ENCODE measurements at places on chromosomes 6 and 20.

GRCh38 chr6:159609652-159610178, 83.3 kb downstream of the SOD2 start:
- DNase-seq, result no peak

GRCh38 chr20:40767615-40767924, 78.5 kb upstream of the MAFB start:
- no peak for DNase-seq

DNA sequence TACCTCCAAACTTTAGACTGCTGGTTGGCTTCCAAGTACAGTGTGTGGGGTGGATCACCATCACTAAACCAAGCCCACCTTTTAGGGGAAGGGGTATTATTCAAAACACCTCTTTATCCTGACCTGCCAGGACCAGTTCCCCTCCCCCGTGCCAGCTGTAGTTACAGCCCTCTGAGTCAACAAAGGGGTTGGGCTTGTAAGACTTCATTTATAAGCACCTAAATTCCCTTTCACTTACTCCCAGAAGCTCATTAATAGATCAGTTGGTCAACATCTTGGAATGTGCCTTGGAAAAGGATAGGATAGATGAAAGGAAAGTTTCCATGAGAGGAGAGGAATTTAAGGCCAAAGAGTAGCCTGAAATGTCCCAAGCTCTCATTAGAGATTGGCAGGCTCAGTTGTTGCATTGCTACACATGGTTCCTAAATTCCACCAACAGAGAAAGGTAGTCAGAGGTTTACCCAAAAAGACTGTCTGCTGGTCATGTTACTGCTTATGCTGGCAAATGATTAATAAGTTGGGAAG, 59.2 kb downstream of the TNFAIP3 start:
- DNase-seq, result no peak

GRCh38 chr6:107911692-107912091, 46.3 kb downstream of the SEC63 start:
- no peak for DNase-seq

GRCh38 chr20:13094976-13095375, 86.2 kb downstream of the SPTLC3 start:
- DNase-seq, result no peak

DNA sequence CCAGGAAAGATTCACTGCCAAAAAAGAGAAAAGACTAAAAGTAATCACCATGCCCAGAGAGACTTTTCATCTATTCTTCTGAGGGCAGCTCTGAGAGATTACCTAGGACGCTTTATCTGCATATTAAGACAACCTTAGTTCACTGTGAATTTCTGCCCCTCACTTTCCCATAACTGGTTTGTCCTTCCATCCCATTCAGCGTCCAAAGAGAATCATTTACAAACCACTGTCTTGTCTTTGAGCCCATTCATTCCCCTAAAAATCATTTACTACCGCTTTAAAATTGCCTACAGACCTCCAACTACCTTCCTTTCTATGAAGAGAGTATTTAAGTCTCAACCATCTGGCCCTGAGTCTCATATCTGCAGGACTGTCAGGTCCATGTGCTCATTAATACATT, 149.0 kb downstream of the PDSS2 start:
- no peak for DNase-seq

GRCh38 chr20:12074111-12074655, 156.5 kb downstream of the BTBD3 start:
- no peak for DNase-seq

GRCh38 chr6:108598305-108598863, 37.7 kb downstream of the FOXO3 start:
- no peak for DNase-seq

- no peak for DNase-seq
Observed at GRCh38 chr6:21610341-21610740, 16.8 kb downstream of the SOX4 start.

GRCh38 chr6:16136621-16137450, 8.0 kb downstream of the MYLIP start:
- no peak for DNase-seq

DNA sequence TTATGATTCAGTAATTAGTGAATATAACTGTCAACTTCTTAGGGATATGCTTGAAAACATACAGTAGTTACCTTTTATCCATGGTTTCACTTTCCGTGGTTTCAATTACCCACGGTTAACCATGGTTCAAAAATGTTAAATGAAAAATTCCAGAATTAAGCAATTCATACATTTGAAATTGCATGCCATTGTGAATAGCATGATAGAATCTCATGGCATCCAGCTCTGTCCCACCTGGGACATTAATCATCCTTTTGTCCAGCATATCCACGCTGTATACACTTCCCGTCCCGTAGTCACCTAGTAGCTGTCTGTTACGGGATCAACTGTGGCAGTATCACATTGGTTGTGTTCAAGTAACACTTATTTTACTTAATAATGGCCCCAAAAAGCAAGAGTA, 781.7 kb upstream of the CITED2 start:
- no peak for DNase-seq

DNA sequence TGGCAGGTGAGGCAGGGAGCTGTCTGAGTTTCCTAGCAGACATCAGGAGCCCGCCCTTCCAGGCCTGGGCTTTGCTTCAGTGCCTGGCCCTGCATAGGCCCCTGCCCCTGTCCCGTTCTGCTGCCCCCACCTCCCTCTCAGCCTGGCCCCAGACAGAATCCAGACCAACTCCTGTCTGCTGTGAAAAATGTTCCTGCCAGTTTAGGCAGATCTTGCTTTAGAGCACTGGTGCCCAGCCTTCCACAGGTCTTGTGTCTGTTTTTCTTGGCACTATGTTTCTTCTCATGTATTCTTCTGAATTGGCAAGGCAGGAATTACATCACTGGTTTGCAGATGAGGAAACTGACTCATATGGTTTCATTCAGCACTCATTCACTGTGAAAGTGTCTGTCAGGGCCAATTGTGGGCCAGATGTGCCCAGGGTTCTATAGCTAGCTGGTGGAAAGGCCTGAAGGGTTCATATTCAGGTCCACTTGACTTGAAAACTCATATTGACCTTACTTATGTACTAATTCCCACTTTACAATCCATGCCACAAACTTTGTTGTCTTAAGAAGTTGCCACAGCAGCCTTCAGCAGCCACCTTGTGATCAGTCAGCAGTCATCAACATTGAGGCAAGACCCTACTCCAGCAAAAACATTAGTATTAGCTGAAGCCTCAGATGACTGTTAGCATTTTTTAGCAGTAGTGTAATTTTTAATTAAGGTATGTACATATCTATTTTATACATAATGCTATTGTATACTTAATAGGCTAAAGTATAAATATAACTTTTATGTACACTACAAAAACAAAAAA, 40.5 kb downstream of the HLA-F start:
- DNase-seq, result no peak

DNA sequence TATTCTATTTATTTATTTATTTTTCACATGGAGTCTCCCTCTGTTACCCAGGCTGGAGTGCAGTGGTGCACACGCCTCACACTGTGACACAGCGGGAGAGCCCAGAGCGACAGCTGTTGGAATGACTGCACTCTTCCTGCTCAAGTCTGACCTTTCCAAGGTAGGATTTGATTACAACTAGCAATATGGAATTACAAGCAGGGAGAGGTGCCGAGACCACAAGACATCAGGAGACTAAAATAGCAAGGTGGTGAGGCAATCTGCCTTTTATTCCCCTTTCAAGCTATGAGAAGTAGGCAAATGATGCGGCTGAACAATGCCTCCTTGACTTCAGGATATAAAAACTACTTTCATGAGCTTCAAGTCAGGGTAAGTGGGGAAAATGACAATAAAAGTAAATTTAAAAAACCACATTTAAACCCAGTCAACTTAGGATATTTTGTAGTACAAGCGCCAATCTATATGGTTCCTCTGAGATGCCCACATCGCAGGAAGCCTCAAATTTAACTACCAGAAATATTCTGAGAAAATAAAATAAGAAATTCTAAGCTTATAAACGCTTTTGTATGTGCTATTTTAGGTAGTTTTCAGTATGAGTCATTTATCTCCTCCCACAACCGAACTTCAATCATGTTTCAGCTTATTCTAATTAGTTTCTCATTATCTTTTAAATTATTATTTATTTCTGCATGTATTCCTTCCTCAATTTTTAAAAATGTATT, 146.9 kb upstream of the SGK1 start:
- no peak for DNase-seq

- DNase-seq, result no peak
Observed at GRCh38 chr20:31918466-31919105, 33.3 kb downstream of the PDRG1 start.

DNA sequence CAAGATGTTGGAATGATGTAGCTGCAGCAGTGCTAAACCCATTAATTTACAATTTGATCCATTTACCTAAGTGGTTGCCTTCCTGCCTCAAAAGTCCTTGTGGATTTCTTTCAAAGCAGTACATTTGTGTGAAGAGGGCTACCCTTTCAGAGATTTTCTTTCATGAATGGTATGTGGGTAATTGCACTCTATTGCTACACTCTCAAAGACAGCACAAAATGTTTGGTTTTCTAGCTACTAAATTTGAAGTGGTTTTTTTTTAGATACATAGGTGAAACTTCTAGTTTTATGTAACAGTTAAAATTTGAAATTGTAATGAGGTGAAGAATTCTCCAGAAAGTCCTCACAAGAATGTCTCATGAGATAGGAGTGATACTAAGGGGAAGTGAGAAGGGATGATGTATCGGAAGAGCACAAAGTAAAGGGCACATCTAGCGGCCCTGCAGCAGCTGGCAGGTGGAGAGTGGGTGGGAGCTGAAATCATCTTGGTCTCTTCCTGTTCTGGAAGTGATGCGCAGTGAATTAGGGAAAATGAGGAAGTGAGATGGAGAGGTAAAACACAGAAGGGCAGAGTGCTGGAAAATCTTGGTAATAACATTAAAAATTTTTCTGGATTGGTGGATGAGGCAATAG, 236.8 kb upstream of the MAN1A1 start:
- peak; percentile 4 for DNase-seq

- DNase-seq, result no peak
Observed at GRCh38 chr6:132247381-132248159, 153.7 kb downstream of the MOXD1 start.

- DNase-seq, result peak; percentile 77
Observed at GRCh38 chr20:14955399-14955798, 618.0 kb upstream of the FLRT3 start.

GRCh38 chr6:27558028-27558724, 85.3 kb upstream of the ZNF184 start:
- no peak for DNase-seq

DNA sequence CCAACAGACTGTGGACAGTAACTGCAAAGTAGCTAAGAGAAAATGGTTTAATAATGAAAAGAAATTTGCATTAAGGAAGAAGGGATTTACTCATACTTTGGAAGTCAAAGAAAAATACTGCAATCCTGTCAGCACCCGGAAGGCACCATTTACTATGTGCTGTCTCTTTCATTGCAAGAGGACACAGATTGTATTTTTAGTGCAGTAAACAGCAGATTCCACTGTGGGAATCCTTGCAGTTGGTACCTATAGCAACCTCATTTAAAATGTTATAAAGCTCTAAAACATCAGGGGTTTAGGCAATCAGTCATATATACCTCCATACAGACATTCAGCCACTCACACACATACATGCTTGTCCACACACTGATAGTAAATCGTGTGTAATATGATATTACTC, 346.8 kb downstream of the PKHD1 start:
- DNase-seq, result no peak

- DNase-seq, result peak; percentile 51
Observed at GRCh38 chr6:139364302-139364981, 10.0 kb downstream of the CITED2 start.

GRCh38 chr6:101527467-101527866, 134.0 kb downstream of the GRIK2 start:
- DNase-seq, result no peak

GRCh38 chr6:145489583-145489982, 245.7 kb downstream of the EPM2A start:
- DNase-seq, result no peak

GRCh38 chr6:64083261-64083660, 447.7 kb downstream of the PHF3 start:
- DNase-seq, result no peak

- no peak for DNase-seq
Observed at GRCh38 chr6:35282472-35282871, 15.1 kb upstream of the DEF6 start.

DNA sequence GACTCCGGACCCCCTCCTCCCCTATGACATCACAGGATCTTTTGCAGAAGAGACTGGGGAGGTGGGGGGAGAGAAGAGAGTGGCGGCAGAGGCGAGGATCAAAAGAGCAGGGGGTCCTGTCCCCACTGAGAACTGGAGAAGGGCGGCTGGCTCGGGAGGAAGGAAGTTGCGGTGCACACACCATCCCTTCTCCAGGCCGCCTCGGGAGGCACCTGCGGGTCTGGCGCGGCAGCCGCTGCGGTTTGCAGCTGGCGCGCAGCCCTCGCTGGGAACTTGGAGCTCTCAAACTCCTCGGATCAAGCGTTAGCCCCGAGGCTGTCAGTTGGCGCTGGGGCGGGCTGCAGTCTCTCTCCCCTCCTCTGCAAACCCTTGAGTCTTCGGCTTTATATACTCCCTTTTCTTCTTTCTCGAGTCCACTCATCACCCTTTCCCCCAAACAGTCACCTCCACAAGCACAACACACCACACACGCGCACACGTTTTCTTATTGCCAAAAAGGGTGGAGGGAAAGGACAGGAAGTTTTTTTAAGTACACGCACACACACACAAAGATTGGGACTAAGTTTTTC, 180.7 kb downstream of the TBXT start:
- DNase-seq, result no peak

GRCh38 chr20:37356387-37356786, 10.4 kb downstream of the SRC start:
- no peak for DNase-seq

- DNase-seq, result no peak
Observed at GRCh38 chr6:163346497-163346961, 68.0 kb upstream of the QKI start.

- peak; percentile 86 for DNase-seq
Observed at GRCh38 chr6:136989571-136990241, 55.1 kb downstream of the IL20RA start.

DNA sequence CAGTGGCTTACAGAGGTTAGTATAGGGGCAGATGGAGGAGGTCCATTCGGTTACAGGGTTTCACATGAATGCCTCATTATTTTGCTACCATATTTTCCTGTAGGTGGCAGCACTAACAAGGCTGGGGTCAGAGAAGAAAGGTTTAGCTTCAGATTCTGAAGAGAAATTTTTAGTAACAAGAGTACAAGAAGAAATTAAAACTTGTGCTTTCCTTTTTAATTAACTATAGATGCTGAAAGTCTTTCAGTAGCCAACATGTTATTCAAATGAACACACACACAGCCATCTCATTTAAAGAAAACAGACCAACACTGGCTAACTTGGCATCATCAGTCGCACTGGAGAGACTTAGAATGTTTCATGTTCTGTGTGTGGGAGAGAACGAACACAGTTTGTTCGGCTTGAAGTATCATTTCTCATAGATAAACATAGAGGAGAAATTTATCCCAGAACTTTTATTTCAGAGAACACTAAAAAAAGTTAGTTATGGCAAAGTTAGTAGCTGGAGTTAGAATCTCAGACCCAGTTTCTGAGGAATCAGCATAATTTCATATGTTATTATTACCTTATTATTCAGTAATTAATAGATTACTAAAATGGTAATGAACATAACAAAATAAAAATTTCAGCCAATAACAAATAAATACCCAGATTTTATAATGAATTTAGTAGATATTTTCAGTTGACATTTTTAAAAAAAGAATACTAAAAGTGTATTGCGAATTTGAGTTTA, 314.0 kb upstream of the RSPO3 start:
- DNase-seq, result peak; percentile 47

All from SK-N-DZ (cell line).